ENCODE measurements at places on chromosomes 13 and 19.

DNA sequence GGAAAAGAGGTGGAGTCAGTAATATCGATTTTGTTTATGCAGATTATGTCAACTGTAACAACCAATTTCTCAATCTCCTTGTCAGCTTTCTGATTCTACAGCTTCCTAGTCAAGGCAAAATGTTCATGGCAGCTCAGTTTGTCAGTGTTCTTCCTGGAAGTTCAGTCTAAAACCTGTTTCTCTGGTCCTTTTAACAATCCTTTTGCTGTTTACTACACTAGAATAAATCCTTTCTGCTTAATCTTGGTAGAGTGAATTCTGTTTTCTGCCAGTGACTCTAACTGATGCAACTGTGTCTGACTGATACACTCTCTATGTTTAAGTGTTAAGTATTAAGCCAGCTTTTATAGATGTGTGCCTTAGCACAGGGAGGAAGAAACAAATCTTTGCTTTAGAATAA lies 516.9 kb upstream of the KLF12 start:
- no peak for DNase-seq

DNA sequence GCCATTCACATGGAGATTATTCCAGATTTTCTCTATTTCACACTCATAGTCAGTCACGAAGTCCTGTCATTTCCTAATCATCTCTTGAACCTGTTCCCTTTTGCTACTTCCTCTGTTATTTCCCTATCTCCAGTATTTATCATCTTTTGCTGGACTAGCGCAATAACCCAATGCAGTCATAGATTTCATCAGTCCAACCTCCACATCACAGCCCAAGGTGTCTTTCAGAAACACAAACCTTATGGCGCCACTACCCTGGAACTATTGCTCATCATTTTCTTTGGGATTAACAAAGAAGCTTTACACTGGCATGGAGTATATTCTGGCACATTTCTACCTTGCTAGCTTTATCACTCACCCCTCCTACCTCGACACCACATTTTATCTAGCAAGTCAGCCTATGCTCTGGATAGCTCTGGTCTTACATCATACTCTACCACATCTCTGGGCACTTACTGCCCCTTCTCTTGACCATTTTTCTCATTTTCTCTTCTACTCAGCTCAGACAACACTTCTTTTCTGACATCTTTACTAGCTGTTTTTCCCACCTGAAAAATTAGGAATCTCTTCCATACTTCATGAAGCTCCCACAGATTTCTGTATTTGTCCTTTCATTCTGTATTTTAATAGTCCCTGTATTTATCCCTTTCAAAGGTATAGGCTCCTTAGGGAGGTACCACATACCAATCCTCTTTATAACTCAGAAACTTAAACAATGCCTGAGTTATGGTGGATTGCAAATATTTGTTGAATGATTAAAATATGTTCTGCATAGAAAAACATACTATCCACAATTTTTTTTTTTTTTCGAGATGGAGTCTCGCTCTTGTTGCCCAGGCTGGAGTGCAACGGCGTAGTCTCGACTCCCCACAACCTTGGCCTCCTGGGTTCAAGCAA lies 534.7 kb downstream of the KLF12 start:
- DNase-seq: no peak

DNA sequence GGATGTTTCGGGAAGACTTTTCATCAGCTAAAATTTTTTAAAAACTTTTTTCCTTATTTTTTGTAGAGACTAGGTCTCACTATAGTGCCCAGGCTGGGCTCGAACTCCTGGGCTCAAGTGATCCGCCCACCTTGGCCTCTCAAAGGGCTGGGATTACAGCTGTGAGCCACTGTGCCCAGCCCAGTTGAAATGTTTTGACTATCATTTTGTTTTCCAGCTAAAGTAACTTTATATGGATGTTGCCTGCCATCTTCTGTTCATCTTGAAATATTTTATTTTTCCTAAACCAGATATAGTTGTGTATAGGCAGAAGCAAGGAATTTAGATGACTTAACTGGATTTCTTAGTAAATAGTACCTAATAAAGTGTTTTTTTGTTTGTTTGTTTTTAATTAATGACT lies 7.0 kb downstream of the CAB39L start:
- no peak for DNase-seq

- no peak for DNase-seq
Measured at GRCh38 chr19:16834747-16835146, 5.5 kb downstream of the SIN3B start.

GRCh38 chr13:102555914-102556553 lies 40.8 kb upstream of the TPP2 start:
- DNase-seq: no peak

- DNase-seq: no peak
Measured at GRCh38 chr19:33234736-33235135, 9.1 kb upstream of the SLC7A10 start.

- DNase-seq: no peak
Measured at GRCh38 chr13:39803156-39803555, 147.7 kb downstream of the COG6 start.

- no peak for DNase-seq
Measured at GRCh38 chr19:3007975-3008374, 21.1 kb downstream of the TLE2 start.

- no peak for DNase-seq
Measured at GRCh38 chr13:30676672-30677071, 58.7 kb upstream of the ALOX5AP start.

GRCh38 chr19:46530636-46531035 lies 35.0 kb upstream of the PNMA8B start:
- DNase-seq: no peak

DNA sequence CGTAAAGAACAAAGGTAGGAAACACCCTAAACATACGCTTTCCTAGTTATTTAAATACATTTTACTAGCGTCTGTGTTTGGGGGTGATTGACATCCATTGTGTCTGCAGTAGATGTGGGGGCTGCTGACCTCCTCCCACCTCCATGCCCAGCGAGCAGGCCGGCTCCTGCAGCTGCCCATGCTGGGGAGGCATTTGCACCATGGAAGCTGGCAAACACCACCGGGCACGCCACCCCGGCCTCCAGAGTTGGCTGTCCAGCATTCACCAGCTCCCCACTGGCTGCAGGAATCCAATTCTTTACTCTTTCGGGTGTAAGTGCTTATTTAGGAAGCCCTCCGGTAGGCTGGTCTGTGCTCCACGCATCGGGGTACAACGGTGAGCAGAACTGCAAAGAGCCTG lies 115.4 kb upstream of the USP29 start:
- DNase-seq: no peak

- no peak for DNase-seq
Measured at GRCh38 chr13:100666124-100666523, 8.5 kb downstream of the TMTC4 start.

GRCh38 chr13:75258159-75258782 lies 223.7 kb downstream of the TBC1D4 start:
- no peak for DNase-seq

- no peak for DNase-seq
Measured at GRCh38 chr13:20714161-20714560, 10.7 kb downstream of the IL17D start.

DNA sequence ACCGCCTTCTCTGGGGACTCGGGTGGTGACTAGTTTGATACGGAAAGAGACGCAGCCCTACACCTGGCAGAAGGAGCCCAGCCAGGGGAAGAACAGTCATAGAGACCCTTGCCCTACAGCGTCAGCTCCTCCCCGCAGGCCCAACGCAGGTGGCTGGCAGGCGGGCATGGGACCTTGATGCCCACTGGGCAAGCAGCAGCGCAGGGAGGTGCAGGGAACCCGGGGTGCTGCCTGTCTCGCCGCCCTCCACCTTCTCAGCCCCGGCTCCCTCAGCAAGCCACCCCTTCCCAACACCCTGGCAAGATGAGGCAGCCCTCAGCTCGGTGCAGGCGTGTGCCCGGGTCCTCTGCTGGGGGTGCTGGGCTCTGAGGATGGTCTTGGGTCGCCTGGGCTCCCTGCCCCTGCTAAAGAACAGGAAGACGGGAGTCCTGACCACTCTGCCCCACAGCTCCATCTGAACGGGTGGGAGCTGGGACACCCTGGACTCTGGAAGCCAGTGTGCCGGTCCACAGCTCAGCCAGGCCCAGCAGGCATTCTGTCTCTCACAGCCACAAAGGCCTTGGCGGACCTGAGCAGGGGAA lies 9.0 kb downstream of the MIER2 start:
- DNase-seq: no peak

GRCh38 chr19:49196527-49197240 lies 39.1 kb downstream of the TRPM4 start:
- DNase-seq: no peak

DNA sequence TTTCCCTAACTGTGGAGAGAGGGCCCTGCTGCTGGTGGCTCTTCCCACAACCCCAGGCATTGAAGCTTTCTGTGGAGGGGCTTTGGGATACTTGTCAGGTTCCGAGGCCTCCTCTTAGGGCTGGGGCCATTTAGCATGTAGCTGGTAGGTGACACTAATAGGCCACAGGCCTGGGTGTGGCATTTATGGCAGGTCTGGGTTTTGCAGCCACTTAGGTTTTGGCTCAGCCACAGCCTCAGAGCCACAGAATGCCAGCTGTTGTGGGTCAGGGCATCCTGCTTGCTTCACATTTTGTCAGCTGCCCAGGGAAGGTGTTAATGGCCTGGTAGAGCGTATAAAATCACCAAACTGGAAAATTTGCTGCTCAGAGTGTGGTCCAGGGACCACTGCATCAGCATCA lies 15.7 kb downstream of the FAM124A start:
- no peak for DNase-seq

- DNase-seq: no peak
Measured at GRCh38 chr19:33175886-33176669, 18.1 kb upstream of the LRP3 start.

- no peak for DNase-seq
Measured at GRCh38 chr13:66087269-66087710, 1142.8 kb downstream of the PCDH9 start.

- DNase-seq: no peak
Measured at GRCh38 chr13:36086117-36086516, 45.1 kb downstream of the DCLK1 start.

DNA sequence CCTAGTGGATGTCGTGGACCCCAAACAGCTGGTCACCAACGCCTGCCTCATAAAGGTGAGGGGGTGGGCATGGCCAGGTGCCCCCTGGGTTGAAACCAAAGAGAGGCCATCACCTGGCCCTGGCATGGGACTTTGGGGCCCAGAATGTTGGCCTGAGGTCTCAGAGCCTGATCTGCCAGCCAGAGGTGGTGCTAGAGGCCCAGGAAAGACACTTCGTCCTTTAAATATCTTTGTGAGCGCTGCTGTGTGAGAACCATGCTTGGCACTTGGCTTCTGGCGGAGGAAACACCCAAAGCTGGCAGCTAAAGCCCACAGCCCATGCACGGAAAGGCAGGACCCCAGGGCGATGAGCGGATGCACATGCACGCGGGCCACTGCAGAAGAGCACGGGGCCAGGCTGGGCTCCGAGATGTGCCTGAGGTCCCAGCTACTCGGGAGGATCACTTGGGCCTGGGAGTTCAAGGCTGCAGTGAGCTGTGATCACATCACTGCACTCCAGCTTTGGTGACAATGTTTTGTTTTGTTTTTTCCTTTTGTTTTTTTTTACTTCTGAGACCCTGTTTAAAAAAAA lies 4.3 kb upstream of the ADM5 start:
- no peak for DNase-seq

DNA sequence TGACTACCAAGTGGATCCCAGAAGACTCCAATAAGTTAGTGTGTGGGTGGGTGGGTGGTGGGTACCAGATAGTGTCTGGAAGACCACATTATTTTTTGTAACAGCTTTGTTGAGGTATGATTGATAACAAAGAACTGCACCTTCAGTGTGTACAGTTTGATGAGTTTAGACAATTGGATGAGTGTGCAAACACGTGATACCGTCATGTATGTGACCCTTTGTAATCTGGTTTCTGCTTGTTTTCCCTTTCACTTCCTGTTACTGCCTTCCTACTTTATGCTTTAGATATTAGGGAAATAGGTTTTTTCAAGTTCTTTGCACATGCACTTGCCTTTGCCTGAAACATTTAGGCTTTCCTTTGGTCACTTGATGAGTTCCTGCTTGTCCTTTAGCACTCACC lies 8.5 kb downstream of the RPL21 start:
- no peak for DNase-seq

DNA sequence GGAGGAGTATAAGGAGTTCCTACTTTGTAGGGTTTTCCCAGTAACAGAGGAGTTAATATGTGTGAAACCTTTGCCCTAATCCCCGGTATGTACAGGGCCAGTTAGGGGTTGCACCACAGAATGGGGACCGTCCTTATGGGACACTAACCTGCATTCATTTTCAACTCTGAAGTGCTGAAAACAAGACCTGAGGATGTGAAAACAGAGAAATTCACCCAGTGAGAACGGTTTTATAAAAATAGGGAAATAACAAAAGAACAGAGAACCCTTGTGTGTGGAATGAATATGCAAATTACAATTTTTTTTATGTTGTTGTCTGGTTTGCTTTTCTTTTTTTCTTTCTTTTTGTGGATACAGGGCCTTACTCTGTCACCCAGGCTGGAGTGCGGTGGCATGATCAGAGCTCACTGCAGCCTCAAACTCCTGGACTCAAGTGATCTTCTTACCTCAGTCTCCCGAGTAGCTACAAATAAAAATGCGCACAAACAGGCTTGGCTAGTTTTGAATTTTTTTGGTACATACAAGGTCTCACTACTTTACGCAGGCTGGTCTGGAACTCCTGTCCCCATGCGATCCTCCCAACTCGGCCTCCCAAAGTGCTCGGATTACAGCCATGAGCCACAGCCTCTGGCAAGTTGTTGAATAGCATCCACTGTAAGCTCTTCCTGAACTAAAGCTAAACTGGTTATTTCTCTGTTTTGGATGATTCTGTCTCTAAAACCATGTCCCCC lies 10.6 kb downstream of the CLC start:
- DNase-seq: no peak

- DNase-seq: no peak
Measured at GRCh38 chr13:80337288-80338081, 3.4 kb downstream of the SPRY2 start.

GRCh38 chr13:52906122-52906903 lies 57.9 kb upstream of the PCDH8 start:
- no peak for DNase-seq

DNA sequence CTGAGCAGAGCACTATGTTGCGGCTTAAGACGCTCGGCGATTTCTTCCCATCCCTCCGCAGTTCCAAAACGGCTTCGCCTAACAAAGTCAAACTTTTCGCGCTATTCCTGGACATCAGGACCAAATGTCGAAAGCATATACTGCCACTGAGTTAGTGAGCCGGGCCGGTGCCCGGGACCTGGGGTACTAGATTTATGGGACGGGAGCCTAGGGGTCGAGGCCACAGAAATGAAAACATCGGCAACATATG lies 699 bp downstream of the RCBTB2 start:
- no peak for DNase-seq

- DNase-seq: no peak
Measured at GRCh38 chr13:99041788-99042187, 63.9 kb upstream of the DOCK9 start.

DNA sequence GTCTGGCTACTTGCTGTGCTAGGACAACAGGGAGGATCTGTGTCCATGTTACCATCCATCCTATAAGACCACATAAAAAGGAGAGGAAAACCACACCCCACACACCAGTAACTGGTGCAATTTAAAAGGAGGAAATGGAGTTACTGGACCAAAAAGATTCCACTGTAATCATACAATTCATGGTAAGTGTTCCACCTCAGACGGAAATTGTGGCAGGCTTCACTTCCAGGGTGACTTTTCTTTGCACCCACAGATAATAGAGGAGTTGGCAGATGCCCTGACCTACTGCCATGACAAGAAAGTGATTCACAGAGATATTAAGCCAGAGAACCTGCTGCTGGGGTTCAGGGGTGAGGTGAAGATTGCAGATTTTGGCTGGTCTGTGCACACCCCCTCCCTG lies 2.4 kb downstream of the AURKC start:
- DNase-seq: no peak

All from stimulated activated CD8-positive, alpha-beta memory T cell treated with anti-CD3 and anti-CD28 coated beads, Interleukin-12 subunit alpha, Interleukin-12 subunit beta, amount 100 ng/mL, for 4 hours (primary cell).